Thoracic aorta (tissue), 2 donors: ENCODE measurements at places on chromosomes 2 and 18. TPM values are rescaled to one million over a fixed set of nuclear protein-coding genes. Genes with fewer than 3 reads are reported as not detected.

- no peak for DNase-seq
These were observed 161.4 kb downstream of the FMNL2 start for GRCh38 chr2:152496371-152496770.

- no peak for DNase-seq
These were observed 14.3 kb upstream of the PIEZO2 start for GRCh38 chr18:11163665-11164064.

DNA sequence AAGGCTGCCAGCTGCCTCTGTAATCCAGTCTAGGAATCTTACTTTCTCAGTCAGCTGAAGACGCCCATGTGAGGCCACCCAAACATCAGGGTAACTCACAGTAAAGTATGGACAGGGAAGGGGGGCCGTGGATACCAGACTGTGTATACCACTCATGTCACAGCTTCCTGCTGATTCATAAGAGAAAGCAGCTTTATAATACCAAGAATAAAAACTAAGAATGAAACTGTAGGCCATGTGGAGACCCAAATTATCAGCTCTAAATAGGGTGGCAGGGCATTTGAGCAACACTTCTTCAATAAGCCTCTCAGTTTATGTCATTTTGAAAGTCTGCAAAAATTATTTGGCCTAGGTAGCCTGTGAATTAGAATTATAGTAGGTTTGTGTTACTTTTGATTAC is 115.0 kb upstream of the CDCA7 start:
- no peak for DNase-seq

- no peak for DNase-seq
These were observed 8.1 kb downstream of the METTL21A start for GRCh38 chr2:207617011-207617671.

DNA sequence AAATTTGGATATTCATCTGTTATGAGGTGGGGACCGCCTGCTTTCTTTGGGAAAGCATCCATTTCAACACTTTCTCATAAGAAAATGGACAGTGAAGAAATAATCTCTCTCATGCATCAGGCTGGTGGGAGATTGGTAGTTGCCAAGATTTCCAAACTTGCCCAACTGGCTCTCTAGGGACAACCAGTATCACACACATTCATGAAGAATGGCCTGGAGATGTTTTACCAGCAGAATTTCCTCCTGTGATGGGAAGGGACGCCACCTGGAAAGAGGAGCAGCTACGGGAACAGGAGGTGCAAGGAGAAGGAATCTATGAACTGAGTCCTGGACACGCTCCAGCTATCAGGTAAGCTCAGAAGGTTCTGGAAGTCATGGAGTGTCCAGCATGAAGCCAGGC is 39.4 kb downstream of the LIPG start:
- DNase-seq: no peak

GRCh38 chr18:9808295-9809241 is 77.2 kb upstream of the TXNDC2 start:
- DNase-seq: no peak

DNA sequence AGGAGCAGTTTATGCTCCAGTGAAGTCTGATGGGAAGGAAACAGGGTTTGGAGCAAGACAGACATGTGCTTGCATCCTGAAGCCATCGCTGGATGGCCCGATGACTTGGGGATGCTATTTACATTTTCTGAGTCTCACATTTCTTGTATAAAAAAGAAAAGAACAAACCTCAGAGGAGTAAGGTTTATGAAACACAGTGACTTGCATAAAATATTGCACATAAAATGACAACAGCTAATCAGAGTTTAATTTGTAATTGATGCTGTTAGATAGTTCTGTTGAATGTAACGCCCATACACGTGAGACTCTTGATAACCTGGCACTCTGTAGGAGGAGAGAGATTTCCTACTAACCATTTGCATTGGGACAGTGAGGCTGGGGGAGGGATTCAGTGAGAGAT is 16.5 kb downstream of the PRELID3A start:
- no peak for DNase-seq

- no peak for DNase-seq
These were observed 52.8 kb downstream of the EIF5B start for GRCh38 chr2:99389946-99390345.

GRCh38 chr2:132430895-132431294 is 14.3 kb downstream of the GPR39 start:
- DNase-seq: no peak

GRCh38 chr2:46062637-46063412 is 234.4 kb upstream of the EPAS1 start:
- peak; percentile 74 for DNase-seq

IL1RL1 gene
- total RNA-seq: 32.8 TPM

VIT gene
- 23.9 TPM for total RNA-seq

SLC9A2 gene
- 0.71 TPM for total RNA-seq

RFX8 gene
- total RNA-seq: 0.85 TPM

CHMP3 gene
- total RNA-seq: 138 TPM
